ENCODE measurements at places on chromosomes 5 and 9. TPM values are rescaled to one million over a fixed set of nuclear protein-coding genes. Genes with fewer than 3 reads are reported as not detected.

DNA sequence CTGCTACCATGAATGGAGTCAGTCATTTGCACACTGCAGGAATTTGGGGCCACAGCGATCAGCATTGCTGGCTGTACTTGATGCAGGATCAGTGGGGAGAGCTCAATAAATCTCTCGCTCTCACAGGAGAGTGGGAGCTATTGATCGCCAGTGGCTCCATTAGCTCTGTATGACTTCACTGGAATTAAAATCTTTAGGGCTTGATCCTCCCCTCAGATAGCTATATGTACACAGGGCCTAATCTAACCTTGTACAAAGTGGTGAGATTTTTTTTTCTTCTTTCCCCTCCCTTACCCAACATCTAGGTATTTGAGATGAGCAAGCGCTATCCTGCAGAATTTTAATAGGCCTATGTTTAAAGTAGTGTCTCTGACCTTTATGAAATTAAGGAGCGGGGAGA, 84.9 kb downstream of the IZUMO3 start:
- no peak for DNase-seq

LVRN gene
- polyA plus RNA-seq = 0.88 TPM

AJM1 gene
- polyA plus RNA-seq = 0.63 TPM

DNA sequence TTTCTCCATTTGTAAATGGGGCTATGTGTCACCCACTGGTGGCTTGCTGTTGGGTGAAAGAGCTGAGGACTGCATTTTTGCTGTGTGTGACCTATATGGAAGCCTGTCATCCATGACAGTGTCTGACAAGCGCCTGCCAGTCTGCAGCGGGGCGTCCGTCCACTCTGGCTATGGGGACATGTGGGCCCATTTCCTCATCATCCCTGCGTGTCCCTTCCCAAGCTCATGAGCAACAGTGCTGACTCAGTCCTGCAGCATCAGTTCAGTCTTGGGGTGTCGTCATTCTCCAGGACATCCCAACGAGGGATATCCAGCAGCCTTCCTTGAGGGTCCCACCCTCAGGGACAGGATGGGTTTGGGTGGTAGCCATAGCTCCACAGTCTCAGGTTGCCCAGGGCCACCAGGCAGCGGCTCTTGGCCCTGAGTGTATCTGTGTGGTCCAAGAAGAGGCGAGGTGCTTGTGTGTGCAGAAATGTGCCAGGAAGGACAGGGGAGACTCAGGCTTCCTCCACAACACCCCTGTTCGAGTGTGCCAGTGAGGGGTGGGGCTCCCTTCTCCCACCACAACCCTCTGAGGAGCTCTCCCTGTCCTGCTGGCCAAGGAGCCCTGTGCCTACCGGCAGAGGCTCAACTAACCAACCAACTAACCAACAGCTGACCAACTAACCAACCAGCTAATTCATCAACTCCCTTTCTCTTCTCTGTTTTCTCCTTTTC, 2.1 kb downstream of the FGD3 start:
- DNase-seq = no peak

SLC34A3 gene
- polyA plus RNA-seq = not detected

GRCh38 chr9:86337469-86338108, 16.6 kb downstream of the TUT7 start:
- no peak for DNase-seq

GRIN1 gene
- polyA plus RNA-seq = not detected

GRCh38 chr5:13843175-13843846, 101.2 kb downstream of the DNAH5 start:
- DNase-seq = no peak

- no peak for DNase-seq
Observed at GRCh38 chr5:50553560-50553984, 112.5 kb upstream of the EMB start.

GRCh38 chr9:134358026-134358661, 31.9 kb downstream of the RXRA start:
- DNase-seq = no peak

DNA sequence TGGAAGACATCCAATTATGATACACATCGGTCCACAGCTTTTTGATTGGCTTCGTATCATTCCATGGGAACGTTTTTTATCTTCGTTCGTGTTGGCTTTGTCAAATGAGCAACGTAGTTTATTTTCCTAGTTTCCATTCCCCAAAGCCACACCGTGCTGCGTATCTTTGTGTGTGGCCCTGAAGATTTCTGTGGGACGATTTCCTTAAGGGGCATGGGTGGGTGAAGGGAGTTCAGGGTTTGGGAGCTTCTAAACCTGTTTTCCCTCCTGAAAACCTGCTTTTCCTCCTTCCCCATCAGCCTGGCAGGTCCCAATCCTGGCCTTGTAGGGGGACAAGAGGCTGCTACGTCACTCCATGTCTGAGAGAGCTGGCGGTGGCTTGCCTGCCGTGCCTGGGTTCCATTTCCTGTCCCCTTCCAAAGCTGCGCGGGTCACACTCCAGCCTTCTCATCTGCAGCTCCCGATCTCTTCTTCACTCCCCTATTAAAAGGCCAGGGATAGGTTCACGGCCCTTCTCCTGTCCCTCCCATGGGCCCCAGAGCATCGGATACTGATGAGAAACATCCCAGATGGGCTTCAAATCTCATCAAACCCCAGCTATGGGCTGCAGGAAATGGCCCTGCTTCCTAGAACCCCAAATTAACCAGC, 23.5 kb upstream of the ASS1 start:
- no peak for DNase-seq

HRH2 gene
- 1.1 TPM for polyA plus RNA-seq

- no peak for DNase-seq
Observed at GRCh38 chr5:74034733-74035132, 408.7 kb downstream of the ARHGEF28 start.

CYFIP2 gene
- polyA plus RNA-seq = 84.9 TPM

DNA sequence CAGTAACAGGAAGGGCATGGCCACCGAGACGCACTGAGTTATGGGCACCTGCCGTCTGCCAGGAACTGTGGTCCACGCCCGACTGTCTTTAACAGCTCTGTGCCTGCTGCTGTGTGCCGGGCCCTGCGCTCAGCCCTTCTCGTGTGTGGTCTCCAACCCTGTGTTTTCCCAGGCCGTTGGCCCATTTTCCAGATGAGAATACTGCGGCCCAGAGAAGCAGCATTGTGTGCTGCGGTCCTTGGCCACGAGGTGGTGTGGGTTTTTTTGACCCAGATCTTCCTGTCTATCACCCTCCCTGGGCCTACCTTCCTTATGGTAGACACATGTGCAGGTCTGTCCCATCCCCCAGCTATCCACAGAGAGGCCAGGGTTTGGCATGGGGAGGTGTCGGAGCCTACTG, 47.0 kb downstream of the RXRA start:
- DNase-seq = no peak

GPRIN1 gene
- 0.50 TPM for polyA plus RNA-seq

DNA sequence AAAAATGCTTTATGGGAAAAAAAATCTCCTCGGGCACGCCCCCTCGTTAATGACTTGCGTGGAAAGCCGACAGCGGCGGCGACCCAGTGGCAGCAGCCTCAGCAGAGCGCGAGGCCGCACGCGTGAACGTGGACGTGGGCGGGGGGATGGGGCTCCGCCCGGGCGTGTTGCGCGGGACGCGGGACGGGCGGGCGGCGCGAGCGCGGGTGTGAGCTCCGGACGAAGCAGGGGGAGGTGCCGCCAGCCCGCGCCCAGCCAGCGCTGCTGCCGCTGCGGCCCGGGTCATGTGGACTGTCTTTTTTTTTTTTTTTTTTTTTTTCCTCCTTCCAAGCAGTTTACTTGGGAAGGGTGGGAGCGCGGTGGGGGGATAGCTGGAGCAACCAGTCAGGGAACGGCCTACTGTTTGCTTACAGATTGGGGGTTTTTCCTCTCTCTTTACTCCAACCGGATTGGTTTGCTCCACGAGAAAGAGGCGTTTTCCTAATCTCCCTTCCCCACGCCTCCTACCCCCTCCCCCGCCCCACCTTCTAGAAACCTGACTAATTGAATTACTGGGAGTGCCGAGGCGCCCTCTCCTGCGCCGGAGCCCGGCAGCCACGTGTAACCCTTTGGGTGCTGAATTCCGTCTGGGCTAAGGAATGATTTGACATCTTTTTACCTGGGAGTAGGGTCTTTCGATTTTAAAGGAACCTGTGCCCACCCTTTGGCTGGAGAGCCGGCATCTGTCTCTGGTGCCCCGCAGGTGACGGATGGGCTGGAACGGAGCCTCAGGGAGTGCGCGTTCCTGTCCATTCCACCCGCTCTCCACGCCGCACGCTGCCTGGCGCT, 1.7 kb upstream of the EFNA5 start:
- DNase-seq = peak; percentile 89

- DNase-seq = no peak
Observed at GRCh38 chr5:16410338-16410737, 55.3 kb downstream of the ZNF622 start.

DNA sequence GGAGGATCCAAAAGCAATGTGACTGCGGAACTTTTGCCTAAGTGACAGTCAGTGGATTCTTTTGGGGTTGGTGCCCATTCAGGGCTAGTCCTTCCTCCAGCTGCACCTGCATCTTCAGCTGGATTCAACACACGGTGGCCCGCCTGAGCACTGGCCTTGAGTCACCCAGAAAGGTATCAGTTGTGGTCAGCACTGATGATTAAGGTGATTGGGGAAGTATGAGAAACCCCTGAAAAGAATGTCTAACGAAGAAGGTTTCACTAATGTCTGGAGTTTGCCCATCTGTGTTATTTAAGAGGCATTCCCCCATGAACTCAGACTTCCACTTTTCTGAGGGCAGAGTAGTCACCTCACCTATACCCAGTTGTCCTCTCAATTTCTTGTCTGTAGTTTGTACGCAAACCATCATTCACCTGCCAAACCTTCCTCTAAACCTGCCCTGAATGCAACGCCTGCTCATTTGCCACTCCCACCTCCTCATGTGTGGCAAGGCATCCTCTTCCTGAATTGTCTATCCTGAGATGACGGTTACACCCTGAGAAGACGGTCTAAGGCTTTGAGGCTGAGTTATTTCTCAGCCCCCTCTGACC, 27.2 kb downstream of the CSF2 start:
- DNase-seq = no peak

GRCh38 chr5:147674411-147674810, 108.1 kb downstream of the JAKMIP2 start:
- DNase-seq = no peak

GRCh38 chr5:120160124-120160895, 303.8 kb upstream of the PRR16 start:
- DNase-seq = no peak

DNA sequence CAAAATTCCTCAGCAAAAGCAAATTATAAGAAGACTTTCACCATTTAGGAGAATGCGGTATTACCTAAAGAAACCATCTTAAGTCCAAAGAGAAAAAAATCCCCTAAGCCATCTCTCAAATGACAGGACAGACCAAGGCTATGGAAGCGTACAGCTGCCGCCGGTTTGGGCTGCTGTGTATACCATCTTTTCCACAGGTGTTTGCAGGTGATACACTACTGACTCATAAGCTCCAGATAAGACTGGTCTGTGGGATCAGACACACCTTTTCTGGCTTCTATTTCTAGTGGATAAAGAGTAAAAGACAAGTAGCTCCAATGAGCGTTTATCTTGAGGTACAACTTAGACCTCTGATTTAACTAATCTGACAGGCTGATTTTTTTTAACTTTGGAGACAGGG, 7.7 kb downstream of the CDKN2AIPNL start:
- DNase-seq = no peak

POLR3G gene
- polyA plus RNA-seq = 0.25 TPM

GRCh38 chr5:148425808-148426207, 42.0 kb downstream of the FBXO38 start:
- DNase-seq = no peak

PCDHB5 gene
- polyA plus RNA-seq = 3.0 TPM

DNA sequence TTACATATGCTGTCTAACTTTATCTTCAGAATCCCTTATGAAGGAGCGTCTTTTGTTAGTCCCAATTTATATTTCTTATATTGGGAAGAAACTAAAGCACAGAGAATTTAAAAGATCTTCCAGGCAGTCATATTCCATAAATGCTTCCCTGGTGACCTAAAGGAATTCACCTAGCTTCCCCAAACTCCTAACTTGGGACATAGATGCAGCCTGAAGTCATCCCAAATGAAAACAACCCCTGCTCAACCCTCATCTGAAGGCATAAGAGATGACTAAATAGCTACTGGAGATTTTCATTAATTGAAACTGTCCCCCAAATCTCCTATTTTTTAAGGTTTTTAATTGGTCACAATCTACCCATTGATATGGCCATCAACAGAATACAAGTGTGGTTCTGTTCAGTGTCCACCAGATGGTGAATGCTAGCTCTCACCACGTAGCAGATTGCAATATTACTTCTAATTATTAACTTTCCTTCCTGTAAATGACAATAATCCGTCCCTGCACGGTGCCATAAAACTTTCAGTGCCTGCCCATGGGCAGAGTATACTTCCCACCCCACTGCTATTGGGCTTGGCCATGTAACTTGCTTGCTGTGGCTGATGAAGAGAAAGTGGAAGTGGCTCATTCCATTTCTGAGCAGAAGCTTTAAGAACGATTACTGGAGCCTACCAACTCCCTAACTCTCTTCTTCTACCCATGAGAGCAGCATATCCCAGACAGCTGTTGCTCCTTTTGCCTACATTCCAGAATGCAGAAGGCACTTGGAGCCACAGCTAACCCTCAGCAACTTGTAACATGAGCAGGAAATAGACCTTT, 18.7 kb downstream of the PRUNE2 start:
- no peak for DNase-seq

RLN2 gene
- polyA plus RNA-seq = not detected

GRCh38 chr9:35734096-35734495, 1.6 kb downstream of the CREB3 start:
- DNase-seq = no peak

- no peak for DNase-seq
Observed at GRCh38 chr5:14676320-14676719, 11.8 kb downstream of the OTULIN start.

MUSK gene
- not detected for polyA plus RNA-seq

- no peak for DNase-seq
Observed at GRCh38 chr9:28774433-28775235, 1201.4 kb upstream of the C9orf72 start.

DNA sequence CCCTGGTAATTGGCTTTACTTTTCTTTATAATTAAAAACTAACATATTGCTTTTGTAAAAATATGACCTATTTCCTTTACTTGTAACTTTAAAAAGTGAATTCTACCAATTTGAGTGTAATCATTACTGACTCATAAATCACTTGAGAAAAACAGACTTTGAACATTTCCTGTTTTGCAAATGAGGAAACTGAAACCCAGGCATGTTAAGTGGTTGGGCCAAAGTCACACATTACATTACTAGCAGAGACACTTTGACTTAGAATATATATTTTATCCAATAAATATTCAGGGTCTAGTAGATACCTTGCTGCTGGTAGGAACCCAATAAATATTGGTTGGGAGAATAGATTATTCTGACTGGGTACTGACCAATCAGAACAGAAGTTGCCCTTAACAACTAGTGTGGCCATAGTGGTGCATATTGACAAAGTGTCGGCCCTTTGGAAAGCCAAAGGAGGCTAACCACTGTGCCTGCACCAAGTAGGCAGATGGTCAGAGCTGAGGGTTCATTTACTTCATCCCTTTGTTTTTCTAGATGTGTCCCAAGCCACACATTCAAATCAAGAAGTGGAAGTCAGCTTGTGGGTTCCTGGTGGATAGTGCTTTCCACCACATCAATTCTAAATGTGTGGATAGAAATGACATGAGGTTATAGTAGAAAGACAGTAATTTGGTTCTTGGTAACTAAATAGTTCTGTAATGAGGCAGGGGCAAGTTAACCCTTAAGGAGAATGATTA, 365.1 kb upstream of the RIOK2 start:
- no peak for DNase-seq

Measured in aorta (tissue), 5 donors.